ENCODE measurements at places on chromosomes 2 and 18.
A peak's percentile ranks its signal among the peaks of the same experiment; 100 is the strongest.

DNA sequence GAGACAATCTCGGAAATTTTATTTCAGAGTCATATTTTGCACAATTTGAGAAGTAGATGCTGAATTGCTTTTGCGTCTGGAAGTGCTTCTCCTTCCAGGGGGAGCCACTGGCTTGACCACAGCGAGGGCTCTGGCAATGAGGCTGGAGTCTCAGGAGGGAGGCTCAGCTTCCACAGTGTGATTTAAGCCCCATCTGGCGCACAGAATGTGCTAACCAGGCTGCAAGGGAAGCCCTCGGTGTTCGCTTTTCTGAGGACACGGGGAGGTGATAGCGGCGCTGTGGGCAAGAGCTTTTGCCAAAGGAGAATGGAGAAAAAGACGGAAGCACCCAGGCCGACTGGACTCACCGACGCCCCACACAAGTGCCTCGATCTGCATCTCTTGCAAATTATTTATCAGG lies 52.4 kb downstream of the ADI1 start:
- no peak for DNase-seq

DNA sequence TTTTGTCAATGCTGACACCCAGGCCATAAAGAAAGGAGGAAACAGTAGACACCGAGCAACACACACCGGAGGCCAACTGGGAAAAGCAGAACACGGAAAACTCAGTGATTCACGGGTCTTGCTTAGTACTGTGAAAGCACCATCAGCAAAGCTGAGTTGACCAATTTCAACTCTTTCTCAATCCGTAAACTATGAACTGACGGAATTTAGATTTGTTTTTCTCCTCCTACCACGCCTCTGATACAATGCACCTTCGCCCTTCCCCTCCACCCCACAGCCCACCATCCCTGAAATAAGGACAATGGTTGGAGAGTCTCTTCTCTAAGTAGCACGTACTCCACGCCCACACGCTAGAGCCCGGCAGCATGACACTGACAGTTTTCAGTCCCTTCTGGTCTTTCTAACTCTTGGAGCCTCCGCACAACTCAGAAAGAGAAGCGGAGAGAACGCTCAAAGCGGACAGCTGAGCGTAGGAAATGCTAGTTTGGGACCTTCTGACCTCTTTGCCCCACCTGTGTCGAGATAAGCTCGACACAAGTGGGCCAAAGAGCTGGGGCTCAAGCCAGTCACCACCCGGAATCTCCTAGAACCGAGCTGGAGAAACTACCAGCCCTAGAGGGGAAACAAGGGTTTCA lies 669 bp downstream of the LNPK start:
- peak; percentile 55 for DNase-seq

DNA sequence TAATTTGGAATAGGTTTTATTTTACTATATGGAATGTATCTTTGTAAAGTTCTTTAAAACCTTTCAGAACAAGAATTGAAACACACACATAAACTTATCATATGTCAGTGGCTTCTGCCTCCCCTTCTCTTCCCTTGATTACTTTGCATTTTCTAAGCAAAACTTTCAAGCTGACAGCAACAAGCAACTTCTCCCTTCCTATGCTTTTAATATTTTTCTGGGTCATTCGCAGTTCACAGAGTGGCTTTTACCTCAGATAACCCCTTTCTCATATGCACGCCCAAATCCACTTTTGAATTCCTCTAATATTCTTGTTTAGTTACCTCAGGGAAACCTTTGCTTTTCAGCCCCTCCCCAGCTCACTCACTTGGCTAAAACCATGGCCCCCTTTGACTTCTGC lies 36.7 kb upstream of the CDC42EP3 start:
- no peak for DNase-seq

DNA sequence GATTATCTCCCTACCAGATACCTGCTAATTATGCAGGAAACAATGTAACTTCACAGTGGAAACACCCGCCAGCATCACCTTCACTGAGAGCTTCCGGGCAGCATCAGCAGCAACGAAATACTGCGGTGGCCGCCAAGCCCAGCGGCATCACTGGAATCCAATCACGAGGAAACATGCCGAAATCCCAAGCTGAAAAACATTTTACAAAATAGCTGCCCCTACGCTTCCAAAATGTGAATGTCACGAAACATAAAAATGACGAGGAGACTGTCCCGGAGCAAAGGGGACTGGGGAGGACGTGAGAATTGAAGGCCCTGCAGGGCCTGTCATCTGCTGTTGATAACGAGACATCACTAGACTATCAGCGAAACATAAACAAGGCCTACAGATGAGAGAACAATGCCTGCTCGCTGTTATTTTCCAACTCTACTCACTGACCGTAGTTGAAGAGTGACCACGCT lies 82.6 kb downstream of the HDAC4 start:
- DNase-seq = peak; percentile 35

DNA sequence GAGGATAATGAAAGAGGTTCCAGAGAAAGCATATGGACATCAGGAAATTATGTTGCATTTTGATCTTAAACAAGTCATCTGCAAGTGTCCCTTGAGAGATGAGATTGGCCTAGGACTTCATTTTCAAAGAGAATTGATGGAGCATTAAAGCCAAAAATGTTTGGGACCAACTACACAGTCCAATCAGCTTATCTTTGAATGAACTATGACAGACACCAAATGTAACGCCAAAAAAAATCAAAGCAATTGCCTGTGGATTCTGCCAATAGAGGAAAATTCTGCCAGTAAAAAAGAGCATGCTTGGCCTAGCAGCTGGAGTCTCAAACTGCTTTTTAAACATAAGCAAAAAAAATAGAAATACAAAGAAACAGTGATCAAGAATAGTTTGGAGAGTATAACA lies 594.5 kb upstream of the CHAC2 start:
- no peak for DNase-seq

- no peak for DNase-seq
Measured at GRCh38 chr2:21310493-21310892, 186.7 kb downstream of the TDRD15 start.

DNA sequence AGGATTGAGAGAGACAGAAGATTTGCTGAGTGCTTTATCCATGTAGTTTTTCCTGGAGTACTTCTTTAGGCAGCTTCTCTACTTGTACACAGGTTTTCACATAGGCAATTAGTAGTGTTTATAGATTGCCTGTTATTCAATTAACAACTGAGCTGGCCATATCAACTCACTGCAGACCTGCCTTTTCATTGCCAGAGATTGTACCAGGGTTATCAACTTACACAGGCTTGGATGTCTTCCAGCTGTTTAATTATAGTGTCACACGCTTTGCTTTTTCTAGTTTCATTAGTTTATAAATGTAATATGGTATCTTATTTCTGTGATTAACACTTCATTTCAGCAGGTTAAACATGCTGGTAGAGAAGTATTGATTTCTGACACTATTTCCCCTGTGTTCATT lies 125.9 kb downstream of the GPD2 start:
- no peak for DNase-seq

DNA sequence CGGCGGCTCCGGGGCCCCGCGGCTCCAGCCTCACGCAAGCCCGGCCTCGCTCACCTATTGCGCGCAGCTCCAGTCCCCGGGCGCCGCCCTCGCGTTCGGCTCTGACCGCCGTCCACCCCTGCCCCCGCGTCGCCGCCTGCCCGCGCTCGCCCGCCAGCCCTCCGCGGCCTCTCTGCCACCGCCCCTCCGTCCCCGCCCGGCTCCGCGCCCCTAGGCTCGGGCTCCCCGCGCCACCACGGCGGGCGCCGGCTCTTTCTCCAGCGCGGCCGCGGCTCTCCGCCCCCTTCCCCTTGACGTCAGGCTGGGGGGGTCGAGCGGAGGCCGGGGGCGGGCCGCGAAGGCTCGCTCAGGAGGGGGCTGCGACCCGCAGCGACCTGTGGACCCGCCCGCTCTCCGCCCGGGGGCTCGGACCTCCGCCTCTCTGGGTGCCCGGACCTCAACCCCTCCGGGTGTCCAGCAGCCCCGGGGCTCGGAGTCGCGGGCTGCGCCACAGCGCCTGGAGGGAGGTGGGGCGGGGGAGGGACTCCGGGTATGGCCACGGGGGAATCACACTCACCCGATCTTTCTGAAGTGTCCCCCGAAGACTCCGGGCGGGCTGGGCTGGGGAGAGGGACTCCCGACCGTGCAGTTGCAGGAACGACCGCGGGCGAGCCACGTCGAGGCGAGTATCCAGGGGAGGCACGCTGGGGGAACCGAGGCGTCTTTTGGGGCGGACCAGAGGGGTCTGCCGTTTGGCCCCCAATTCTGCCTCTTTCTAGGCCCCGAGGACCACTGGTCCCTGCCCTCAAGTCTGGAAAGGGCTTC lies at the start of gene SEMA4C:
SEMA4C (minus strand) TSS at position 259 of the 804 bp plus-strand sequence. CDS start 2,194 bp downstream, outside the sequence.
- DNase-seq = peak; percentile 77

- no peak for DNase-seq
Measured at GRCh38 chr2:212811921-212812320, 273.3 kb upstream of the ERBB4 start.

- peak; percentile 77 for DNase-seq
Measured at GRCh38 chr2:231713730-231714638, 5.7 kb downstream of the PTMA start.

DNA sequence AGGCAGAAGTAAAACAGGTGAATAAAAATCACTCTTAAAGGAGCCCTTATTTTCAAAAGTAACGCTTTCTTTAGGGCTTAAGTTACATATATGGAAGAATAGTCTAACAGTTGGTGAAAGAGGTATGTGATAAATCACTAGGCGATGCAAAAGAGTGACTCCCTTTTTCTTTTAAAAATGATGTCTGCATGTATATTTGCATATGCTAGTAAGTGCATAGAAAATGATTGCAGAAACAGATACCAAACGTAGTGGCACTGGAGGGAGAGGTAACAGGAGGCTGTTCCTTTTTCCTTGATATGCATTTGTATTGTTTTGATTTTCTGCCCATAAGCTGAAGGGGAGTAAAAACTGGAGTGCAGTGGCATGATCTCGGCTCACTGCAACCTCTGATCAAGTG lies 158.3 kb downstream of the PRPF40A start:
- no peak for DNase-seq

DNA sequence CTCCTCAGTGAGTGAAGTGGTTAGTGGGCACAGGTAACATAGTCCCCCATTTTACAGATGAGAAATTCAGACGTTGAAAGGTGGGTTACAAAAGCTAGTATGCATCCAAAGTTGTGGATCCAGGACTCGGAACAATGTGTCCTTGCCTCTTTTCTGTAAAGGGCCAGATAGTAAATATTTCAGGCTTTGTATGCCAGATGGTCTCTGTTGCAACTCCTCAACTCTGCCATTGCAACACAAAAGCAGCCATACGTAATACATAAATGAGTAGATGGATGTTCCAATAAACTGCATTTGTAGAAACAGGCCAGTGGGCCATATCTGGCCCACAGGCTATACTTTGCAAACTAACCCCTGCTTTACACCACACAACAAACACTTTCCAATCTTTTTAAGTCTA lies 166.6 kb upstream of the PKDCC start:
- DNase-seq = no peak

DNA sequence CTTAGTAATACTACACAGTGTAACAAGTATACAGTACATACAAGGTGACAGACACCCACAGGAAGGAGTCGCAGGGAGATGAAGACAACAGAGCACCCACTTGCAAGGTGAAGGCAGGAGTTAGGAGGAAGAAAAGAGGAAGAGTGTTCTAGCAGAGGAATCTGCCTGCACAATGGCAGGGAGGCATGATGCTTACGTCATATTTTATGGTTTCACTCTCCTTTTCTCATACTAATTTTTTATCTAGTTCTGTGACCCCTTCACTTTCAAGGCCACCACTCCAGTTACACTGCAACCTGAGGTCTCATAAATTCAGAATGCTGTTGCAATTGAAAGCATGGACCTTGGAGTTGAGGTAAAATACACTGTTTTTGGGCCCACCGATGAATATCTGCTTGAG lies 331.7 kb downstream of the MEIS1 start:
- DNase-seq = no peak

GRCh38 chr2:95032868-95033603 lies 7.5 kb downstream of the MAL start:
- DNase-seq = no peak

GRCh38 chr18:63808125-63808524 lies 32.9 kb downstream of the SERPINB7 start:
- no peak for DNase-seq

- DNase-seq = peak; percentile 29
Measured at GRCh38 chr18:70288851-70289328, at the start of gene SOCS6. SOCS6 (plus strand) TSS chr18:70289045; CDS start chr18:70324669, 35,624 bp downstream.

- DNase-seq = peak; percentile 96
Measured at GRCh38 chr18:32470714-32471633, at the start of gene GAREM1. GAREM1 (minus strand) TSS chr18:32470882; CDS start chr18:32470428, 454 bp downstream.

DNA sequence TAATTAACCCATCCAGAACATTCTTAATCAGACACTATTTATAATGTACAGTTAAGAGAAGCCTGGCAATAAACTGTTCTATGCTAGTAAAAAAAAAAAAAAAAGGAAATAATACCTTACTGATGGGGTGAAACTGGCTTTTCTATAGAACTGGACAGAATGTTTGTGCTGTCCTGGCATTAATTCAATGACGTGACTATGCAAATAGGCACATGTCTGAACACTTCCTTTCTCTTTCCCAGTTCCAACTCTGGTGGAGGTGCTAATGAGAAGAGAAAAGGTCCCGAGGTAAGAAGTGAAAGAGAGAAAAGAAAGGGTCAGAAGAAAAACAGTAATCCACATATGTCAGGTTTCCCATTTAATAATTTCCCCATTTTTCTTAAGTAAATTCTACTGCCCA lies 508.4 kb downstream of the ZEB2 start:
- no peak for DNase-seq

DNA sequence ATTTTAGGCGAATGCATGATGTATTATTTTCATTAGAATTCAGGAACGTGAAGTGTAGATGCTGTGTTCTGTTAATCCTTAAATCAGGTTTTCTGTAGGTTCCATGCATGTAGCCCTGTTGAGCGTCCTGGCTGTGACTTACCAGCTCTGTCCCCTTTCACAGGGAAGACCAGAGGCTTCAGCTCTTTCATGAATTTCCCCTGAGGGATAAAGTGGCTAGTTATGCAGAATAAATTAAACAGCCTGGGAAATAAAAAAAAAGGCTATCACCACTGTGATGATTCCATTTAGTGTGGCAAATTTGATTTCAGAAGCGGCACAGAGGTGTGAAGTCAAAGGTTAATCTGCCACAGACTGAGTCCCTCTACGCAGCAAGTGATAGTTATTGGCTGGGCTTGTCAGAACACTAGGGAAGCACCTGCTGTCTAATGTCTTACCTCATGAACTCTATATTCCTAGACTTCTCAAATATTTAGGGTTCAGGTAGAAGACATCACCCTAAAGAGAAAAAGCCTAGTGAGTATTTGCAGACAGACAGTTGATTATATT lies 61.6 kb upstream of the LINC00305 start:
- DNase-seq = no peak

DNA sequence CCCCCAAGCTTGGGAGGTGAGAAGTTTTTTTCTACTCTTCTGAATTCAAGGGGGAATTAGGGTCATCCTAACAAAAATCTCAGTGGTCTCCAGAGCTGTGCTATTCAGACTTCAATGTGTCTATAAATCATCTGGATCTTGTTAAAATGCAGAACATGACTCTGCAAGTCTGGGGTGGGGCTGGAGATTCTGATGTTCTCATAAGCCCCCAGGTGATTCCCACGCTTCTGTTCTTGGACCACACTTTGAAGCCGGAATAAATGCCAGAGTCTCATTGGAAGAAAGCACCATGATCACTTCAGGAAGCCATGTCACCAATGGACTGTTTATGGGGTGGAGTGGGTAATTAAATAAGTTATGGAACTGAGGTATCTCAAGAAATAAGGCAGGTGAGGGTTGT lies 22.2 kb upstream of the SLC16A14 start:
- DNase-seq = no peak

- DNase-seq = no peak
Measured at GRCh38 chr2:73895473-73895872, 2.7 kb downstream of the ACTG2 start.

- DNase-seq = no peak
Measured at GRCh38 chr2:45859682-45860081, 208.2 kb downstream of the PRKCE start.
